ENCODE measurements at places on chromosomes 12 and 14. TPM values are rescaled to one million over a fixed set of nuclear protein-coding genes. Genes with fewer than 3 reads are reported as not detected.

Gene HDAC7
- 7.3 TPM for polyA plus RNA-seq

Gene C12orf56
- not detected for polyA plus RNA-seq

Gene TMPRSS12
- not detected for polyA plus RNA-seq

Gene KRT8
- polyA plus RNA-seq = 0.28 TPM

Gene PIK3C2G
- not detected for polyA plus RNA-seq

Gene COCH
- 3.7 TPM for polyA plus RNA-seq

Gene KLRF2
- polyA plus RNA-seq = not detected

Gene CIDEB
- 2.8 TPM for polyA plus RNA-seq

Gene CLEC4E
- not detected for polyA plus RNA-seq

- H3K27ac ChIP-seq = no peak overlapping the region
- no peaks in the 10 kb centered on the region for H3K36me3 ChIP-seq
- no peaks in the 10 kb centered on the region for H3K4me1 ChIP-seq
- no peak overlapping the region for H3K4me3 ChIP-seq
- H3K27me3 ChIP-seq = no peaks in the 10 kb centered on the region
These were observed 594.1 kb downstream of the NRXN3 start for GRCh38 chr14:78764240-78764639.

DNA sequence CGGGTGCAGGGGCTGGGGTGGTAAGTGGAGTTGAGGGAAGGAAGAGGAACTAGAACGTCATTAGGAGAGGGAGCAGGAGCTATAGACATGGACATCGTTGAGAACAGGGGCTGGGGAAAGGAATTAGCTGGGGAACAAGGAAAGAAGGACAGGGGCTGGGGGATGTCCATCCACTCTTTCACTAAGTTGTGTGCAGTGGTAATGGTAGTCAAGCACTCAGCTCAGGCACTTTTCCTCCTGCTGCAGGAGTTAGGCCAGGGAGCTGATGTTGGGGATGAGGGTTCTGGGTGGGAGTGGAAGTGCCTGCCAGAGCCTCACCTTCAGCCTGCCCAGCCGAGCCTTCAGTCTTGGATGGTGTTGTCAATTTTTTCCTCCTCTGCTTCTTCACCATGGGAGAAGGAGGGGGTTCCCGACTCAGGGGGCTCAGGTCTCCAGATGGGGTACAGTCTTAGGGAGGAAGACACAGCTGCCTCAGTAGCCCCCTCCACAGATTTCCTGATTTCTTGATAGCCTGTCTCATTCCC is 9.2 kb downstream of the AGAP2 start:
- no peaks in the 10 kb centered on the region for H3K4me1 ChIP-seq
- DNase-seq = no peak
- peaks cover 8% of the 10 kb centered on the region for H3K36me3 ChIP-seq
- H3K27ac ChIP-seq = no peak overlapping the region
- no peaks in the 10 kb centered on the region for H3K27me3 ChIP-seq

GRCh38 chr12:116862167-116862566 is 19.1 kb downstream of the HRK start:
- no peaks in the 10 kb centered on the region for H3K27me3 ChIP-seq
- H3K4me3 ChIP-seq = no peak overlapping the region
- no peak overlapping the region for H3K27ac ChIP-seq
- DNase-seq = no peak
- H3K36me3 ChIP-seq = no peaks in the 10 kb centered on the region

DNA sequence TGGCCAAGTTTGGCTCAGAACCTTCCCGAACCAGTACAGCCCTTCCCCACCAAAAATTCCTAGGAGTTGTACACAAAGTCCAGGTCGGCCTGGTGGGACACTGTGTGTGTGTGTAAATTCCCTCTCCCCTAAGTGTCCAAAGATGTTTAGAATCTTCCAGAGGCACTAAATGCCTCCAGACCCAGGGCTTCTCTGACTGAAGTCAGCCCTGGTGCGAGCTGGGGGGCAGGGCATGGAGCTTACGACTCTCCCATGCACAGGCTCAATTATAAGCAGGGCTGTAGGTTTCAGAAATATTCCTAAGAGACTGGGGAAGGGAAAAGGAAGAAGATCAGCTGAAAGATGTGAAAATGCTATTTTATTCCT is 106.9 kb upstream of the ATF7IP start:
- H3K4me3 ChIP-seq = no peak overlapping the region
- DNase-seq = no peak
- H3K27me3 ChIP-seq = no peaks in the 10 kb centered on the region

DNA sequence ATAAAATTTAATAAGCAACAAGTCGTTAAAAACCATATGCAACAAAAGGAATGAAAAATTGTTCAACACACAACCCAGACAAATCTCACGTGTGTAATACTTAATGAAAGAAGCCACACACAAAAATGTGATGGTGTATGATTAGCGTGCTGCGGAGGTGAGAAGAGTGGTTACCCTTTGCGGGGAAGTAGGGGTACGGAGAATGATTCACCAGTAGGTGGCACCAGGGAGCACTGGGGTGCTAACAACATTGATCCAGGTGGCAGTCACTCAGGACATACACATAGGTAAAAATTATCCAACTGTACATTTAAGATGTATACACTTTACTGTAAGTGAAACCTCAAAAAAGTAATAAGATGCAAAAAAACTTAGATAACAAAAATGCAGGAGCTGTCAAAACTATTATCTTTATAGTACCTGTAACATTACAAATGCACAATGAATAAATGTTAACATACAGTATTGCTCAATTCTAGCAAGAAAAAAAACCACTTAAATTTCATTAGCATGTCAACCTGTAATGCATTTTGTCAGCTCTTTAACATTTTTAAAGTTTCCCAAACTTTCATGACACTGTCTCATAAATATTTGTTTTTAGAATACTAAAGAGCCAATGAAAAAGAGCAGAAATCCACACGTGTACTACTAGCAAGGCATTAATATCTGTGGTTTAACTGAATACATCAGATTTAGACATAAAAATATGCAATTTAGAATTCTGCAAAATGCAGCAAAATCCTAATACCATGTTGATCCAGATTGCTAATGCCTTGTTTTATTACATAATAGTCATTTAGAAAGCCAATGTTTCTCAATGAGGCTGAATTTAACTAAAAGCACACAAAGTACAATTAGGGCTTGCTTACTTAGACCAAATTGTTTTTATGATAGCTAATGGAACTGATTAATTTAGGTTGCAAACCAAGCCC is 46.7 kb downstream of the TMCC3 start:
- H3K36me3 ChIP-seq = 0 out of 2 replicates have a peak, but pooled peaks cover 2% of the 10 kb centered on the region
- H3K4me3 ChIP-seq = no peak overlapping the region
- H3K27me3 ChIP-seq = no peaks in the 10 kb centered on the region

GRCh38 chr12:14810953-14811483 is 3.0 kb downstream of the SMCO3 start:
- no peaks in the 10 kb centered on the region for H3K4me1 ChIP-seq
- H3K4me3 ChIP-seq = no peak overlapping the region
- no peaks in the 10 kb centered on the region for H3K27me3 ChIP-seq
- H3K27ac ChIP-seq = no peak overlapping the region
- H3K36me3 ChIP-seq = no peaks in the 10 kb centered on the region
- DNase-seq = no peak

- no peaks in the 10 kb centered on the region for H3K4me1 ChIP-seq
- DNase-seq = no peak
- H3K27me3 ChIP-seq = no peaks in the 10 kb centered on the region
- H3K36me3 ChIP-seq = no peaks in the 10 kb centered on the region
- H3K27ac ChIP-seq = no peak overlapping the region
These were observed 282.9 kb downstream of the RMST start for GRCh38 chr12:97745406-97746101.

GRCh38 chr12:47722941-47723631 is 2.2 kb downstream of the ENDOU start:
- H3K4me3 ChIP-seq = no peak overlapping the region
- DNase-seq = no peak

GRCh38 chr12:53082637-53083175 is 3.5 kb upstream of the SPRYD3 start:
- no peak overlapping the region for H3K27ac ChIP-seq
- H3K4me1 ChIP-seq = no peaks in the 10 kb centered on the region
- DNase-seq = no peak
- H3K27me3 ChIP-seq = no peaks in the 10 kb centered on the region
- H3K4me3 ChIP-seq = no peak overlapping the region
- H3K36me3 ChIP-seq = no peaks in the 10 kb centered on the region

- no peak overlapping the region for H3K27ac ChIP-seq
- peaks cover 6% of the 10 kb centered on the region for H3K4me1 ChIP-seq
- no peaks in the 10 kb centered on the region for H3K27me3 ChIP-seq
- no peak for DNase-seq
- H3K4me3 ChIP-seq = no peak overlapping the region
These were observed 108.8 kb downstream of the DAAM1 start for GRCh38 chr14:59297071-59297776.

- H3K36me3 ChIP-seq = peaks cover 13% of the 10 kb centered on the region
- H3K27ac ChIP-seq = no peak overlapping the region
- H3K4me1 ChIP-seq = no peaks in the 10 kb centered on the region
These were observed 37.3 kb downstream of the SNX6 start for GRCh38 chr14:34592623-34593022.

DNA sequence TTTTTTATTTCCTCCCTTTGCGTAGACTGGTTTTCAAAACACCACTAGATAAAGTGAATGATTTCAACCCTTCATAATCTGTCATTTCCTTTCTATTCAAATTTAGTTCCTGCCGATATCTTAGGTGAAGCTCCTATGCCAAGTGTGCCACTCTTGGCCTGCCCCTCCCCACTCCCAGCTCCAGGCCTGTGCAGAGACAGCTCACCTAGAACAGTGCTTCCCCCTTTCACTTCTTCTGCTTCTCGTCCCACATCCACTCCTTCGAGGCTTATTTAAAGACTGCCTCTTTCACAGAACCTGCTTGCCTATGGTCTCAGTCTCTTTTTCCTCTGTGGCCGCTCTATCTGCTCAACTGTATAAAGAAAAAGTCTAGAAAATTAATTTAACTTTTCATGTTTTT is 473.8 kb downstream of the RAD51B start:
- no peak for DNase-seq
- H3K36me3 ChIP-seq = no peaks in the 10 kb centered on the region
- H3K27ac ChIP-seq = peak overlapping the region; percentile 76
- H3K4me1 ChIP-seq = peaks cover 42% of the 10 kb centered on the region

DNA sequence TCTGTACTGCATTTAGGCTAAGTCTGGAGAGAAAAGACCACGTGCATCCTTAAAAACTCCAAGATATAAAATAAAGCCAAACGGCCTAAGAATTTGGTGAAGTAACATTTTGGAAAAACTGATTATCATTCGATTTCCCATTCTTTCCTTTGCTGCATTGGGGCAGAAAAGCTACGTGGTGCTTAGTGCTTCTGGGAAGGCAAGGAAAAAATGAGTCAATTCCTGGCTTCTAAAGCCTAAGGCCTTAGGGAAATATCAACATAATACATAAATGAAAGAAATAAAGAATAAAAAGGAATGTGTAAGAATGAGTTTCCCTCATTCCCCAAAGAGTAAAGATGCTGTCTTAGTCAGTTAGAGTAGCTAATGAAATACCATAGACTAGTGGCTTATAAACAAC is 520.5 kb downstream of the GLT1D1 start:
- no peaks in the 10 kb centered on the region for H3K27me3 ChIP-seq
- DNase-seq = no peak
- no peak overlapping the region for H3K4me3 ChIP-seq

GRCh38 chr12:102797528-102797927 is 119.5 kb downstream of the PAH start:
- H3K36me3 ChIP-seq = no peaks in the 10 kb centered on the region
- H3K27ac ChIP-seq = no peak overlapping the region
- DNase-seq = no peak

- no peak overlapping the region for H3K4me3 ChIP-seq
- no peaks in the 10 kb centered on the region for H3K27me3 ChIP-seq
- no peaks in the 10 kb centered on the region for H3K36me3 ChIP-seq
- H3K27ac ChIP-seq = no peak overlapping the region
- DNase-seq = no peak
These were observed 10.8 kb downstream of the MGP start for GRCh38 chr12:14874882-14875281.

GRCh38 chr12:93292731-93293566 is 84.8 kb upstream of the NUDT4 start:
- H3K4me3 ChIP-seq = no peak overlapping the region
- no peaks in the 10 kb centered on the region for H3K36me3 ChIP-seq
- no peaks in the 10 kb centered on the region for H3K27me3 ChIP-seq
- no peak overlapping the region for H3K27ac ChIP-seq

- no peak overlapping the region for H3K27ac ChIP-seq
- H3K4me1 ChIP-seq = no peaks in the 10 kb centered on the region
- DNase-seq = no peak
- no peaks in the 10 kb centered on the region for H3K27me3 ChIP-seq
These were observed 325.7 kb downstream of the ADGRD1 start for GRCh38 chr12:131279281-131279921.

DNA sequence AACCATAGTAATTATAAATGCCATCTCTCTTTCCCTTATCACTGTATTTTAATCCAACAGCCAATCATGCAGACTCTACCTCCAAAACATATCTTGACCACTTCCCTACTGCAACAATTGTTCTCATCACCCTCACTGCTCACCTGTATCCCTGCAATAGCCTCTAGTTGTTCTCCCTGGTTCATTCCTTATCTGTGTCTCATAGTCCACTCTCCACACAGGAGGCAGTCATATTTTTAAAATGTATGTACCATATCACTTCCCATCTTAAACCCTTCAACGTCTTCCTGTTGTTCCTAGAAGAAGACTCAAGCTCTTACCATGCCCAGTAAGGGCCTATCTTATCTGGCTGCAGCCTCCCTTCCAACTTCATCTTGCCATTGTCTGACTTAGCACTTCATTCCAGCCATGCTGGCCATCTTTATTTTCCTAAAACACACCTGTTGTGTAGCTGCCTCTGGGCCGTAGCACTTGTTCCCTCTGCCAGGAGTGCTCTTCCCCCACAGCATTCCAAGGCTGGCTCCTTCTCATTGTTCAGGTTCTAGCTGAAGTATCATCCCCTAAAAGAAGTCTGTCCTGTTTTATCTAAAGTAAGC is 27.8 kb upstream of the BHLHE41 start:
- peaks cover 26% of the 10 kb centered on the region for H3K4me1 ChIP-seq
- H3K36me3 ChIP-seq = no peaks in the 10 kb centered on the region
- H3K4me3 ChIP-seq = no peak overlapping the region
- no peak for DNase-seq
- H3K27me3 ChIP-seq = no peaks in the 10 kb centered on the region
- no peak overlapping the region for H3K27ac ChIP-seq

DNA sequence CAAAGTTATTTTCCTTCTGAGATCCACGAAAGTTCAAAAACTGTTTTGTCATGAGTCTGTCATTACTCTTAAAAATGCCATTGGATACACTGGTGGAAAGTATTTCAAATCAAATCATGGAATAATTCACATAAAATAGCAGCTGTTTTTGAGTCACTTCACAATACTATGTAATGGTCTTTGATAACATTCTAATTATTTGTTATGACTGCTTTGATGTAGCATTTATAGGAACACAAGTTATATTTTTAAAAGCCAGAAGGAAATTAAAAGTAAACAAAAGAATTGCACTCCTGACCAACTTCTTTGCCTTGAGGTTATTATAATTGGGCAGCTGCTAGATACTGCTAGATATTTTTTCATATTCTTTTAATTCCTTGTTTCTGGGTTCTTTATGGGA is 473.2 kb downstream of the CCER1 start:
- no peaks in the 10 kb centered on the region for H3K36me3 ChIP-seq
- H3K27ac ChIP-seq = no peak overlapping the region
- H3K27me3 ChIP-seq = no peaks in the 10 kb centered on the region
- H3K4me3 ChIP-seq = no peak overlapping the region
